ENCODE measurements at places on chromosomes 7 and 10. TPM values are rescaled to one million over a fixed set of nuclear protein-coding genes. Genes with fewer than 3 reads are reported as not detected.

ATAD1 gene
- total RNA-seq, result 31.7 TPM

ZEB1 gene
- 49.7 TPM for total RNA-seq

PRPS1L1 gene
- total RNA-seq, result not detected

GIMAP5 gene
- 144 TPM for total RNA-seq

PNLIPRP1 gene
- total RNA-seq, result not detected

DNA sequence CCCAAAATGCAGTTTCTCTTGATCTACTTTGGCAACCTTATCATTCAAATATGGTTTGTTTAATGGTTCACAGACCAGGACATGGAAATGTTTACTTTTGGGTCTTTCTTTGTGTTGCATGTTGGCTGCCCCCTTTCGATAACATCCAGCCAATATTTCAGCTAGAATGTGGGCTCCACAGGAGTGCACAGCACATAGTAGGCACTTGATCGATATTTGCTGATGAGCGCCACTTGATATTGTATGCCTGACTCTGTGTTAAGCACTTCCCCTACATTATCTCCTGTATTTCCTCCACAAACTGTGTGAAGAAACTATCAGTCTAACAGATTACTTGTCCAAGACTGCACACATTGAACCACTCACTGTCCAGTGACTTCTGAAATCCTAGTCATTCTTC lies 60.2 kb downstream of the SMURF1 start:
- H3K36me3 ChIP-seq, result no peaks in the 10 kb centered on the region
- no peaks in the 10 kb centered on the region for H3K27me3 ChIP-seq
- no peak overlapping the region for H3K27ac ChIP-seq
- no peak overlapping the region for H3K4me3 ChIP-seq
- H3K4me1 ChIP-seq, result peaks cover 32% of the 10 kb centered on the region

DNA sequence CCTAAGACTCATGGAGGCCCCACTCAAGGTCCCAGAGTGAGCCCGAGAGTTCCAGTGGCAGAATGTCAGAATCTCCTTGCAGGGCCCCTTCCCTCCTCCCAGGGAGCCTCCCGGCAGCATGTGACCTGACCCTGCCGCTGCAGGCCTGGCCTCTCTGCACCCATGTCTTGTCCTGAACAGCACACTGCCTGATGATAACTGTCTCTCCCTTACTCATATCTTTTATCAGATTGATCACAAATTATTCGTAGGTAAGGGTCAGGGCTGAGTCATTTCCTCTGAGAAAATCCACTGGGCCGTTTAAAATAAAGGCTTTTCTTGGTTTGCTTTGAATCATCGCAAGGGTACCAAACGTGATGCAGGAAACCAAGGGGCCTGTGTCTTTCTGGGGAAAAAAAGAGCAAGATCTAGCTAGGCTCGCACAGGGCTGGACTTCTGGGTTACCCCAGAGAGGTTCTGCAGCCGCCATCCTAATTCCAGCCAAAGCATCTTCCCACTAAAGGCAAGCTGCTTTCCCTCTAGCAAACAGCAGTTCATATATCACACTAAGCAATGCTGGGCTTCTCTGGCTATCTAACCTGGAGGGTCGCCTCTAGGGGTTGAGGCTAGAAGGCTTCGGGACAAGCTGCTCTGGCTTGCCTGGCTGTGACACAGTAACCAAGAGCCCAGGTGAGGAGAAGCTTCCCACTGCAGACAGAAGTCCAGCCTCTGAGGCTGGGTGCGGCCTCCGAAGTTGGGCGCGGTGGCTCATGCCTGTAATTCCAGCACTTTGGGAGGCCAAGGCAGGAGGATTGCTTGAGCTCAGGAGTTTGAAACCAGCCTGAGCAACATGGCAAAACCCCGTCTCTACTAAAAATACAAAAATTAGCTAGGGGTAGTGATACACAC lies 104.9 kb downstream of the SPDYE5 start:
- no peak overlapping the region for H3K4me3 ChIP-seq
- no peaks in the 10 kb centered on the region for H3K27me3 ChIP-seq

GRCh38 chr10:90674928-90675327 lies 182.9 kb downstream of the HTR7 start:
- H3K27me3 ChIP-seq, result no peaks in the 10 kb centered on the region
- no peak overlapping the region for H3K27ac ChIP-seq
- H3K4me1 ChIP-seq, result no peaks in the 10 kb centered on the region
- H3K4me3 ChIP-seq, result no peak overlapping the region

DNA sequence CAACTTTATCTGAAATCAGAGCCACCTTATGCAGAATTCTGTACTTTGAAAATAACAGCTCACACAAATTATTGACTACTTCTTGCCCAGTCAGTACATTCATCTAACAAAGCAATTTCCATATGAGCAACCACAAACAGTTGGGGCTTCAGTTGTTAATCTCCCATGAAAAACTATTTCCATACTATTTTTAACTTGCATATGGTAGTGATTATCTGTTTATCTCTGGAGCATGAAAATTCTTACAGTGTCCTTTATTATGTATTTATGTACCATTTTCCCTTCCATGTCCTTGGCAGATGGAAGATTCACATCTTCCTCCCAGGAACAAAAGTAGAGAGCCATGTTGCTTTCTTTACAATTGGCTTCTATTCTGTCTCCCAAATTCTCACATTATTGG lies 285.7 kb downstream of the CRPPA start:
- H3K27me3 ChIP-seq, result no peaks in the 10 kb centered on the region
- no peak overlapping the region for H3K27ac ChIP-seq
- H3K4me1 ChIP-seq, result no peaks in the 10 kb centered on the region
- no peak overlapping the region for H3K4me3 ChIP-seq
- no peak for DNase-seq

DNA sequence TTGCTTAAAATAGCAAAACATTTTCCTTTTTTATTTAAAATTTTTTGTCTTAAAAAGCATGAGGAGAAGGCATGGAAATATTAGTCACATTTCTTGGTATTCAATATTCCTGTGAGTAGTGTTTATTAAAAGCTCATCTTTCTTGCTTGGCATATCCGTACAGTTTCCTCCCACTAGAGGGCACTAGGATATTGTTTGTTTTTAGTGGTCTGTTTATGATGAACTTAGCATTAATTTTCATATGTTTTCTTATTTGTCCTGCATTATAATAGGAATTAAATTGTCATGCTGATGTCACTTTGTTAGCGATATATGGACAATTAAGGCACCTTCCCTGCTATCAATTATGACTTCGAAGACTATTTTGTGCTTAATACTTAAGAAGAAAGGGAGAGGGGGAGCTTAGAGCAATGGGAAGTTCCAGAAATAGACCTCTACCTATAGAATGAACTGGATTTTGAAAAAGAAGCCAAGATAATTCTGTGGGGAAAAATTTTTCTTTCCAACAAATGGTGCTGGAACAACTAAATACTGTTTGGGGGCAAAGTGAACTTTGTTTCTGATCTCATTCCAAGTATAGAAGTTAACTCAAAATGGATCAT lies 91.0 kb upstream of the STRIP2 start:
- no peaks in the 10 kb centered on the region for H3K4me1 ChIP-seq
- no peak for DNase-seq
- H3K4me3 ChIP-seq, result no peak overlapping the region

DNA sequence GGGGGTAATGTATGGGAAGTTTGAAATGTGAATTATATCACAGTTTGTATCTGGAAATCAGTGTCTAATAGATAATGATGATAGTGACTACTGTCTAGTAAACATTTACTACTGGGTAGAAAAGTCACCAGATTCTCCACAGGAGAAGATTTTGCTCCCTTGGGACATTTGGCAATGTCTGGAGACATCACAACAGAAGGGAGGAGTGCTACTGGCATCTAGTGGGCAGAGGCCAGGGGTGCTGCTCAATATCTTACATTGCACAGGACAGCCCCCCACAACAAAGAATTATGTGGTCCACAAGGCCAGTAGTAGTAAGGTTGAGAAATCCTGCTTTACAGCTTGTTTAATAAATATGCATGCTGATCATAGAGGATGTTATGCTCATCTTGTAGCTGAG lies 92.3 kb upstream of the PRPS1L1 start:
- no peaks in the 10 kb centered on the region for H3K27me3 ChIP-seq
- DNase-seq, result no peak
- no peak overlapping the region for H3K4me3 ChIP-seq
- H3K36me3 ChIP-seq, result no peaks in the 10 kb centered on the region
- no peak overlapping the region for H3K27ac ChIP-seq

DNA sequence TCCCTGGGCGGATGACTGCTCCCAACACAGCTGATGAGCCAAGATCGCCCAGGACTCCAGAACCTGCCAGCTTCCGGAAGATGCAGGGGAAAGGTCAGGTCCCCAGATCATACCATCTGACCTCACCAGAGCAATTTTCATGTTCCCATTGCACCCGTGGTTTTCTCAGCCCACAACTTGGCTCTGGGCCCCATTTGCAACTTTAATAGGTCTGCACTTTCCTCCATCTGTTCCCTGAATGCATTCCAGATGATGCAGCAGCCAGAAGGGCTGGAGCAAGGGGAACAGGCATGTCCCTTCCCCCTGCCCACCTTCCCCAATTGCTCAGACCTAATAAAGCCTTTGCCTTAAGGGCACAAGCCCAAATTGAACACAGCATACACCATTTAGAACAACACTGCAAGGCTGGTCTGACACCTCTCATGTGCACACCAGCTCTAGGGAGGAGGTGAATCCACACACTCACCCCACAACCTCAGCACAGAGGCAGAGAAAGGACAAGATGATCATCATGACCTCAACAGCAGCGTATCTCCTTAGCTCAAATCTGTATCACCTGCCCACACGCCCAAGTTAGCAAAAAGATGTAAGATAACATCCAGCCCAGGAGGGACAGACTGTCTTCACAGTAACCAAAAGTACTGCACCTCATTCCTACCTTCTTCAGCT lies 87.5 kb downstream of the PLXNA4 start:
- peaks cover 25% of the 10 kb centered on the region for H3K4me1 ChIP-seq
- H3K27ac ChIP-seq, result no peak overlapping the region
- no peak for DNase-seq
- no peak overlapping the region for H3K4me3 ChIP-seq
- H3K36me3 ChIP-seq, result no peaks in the 10 kb centered on the region

DNA sequence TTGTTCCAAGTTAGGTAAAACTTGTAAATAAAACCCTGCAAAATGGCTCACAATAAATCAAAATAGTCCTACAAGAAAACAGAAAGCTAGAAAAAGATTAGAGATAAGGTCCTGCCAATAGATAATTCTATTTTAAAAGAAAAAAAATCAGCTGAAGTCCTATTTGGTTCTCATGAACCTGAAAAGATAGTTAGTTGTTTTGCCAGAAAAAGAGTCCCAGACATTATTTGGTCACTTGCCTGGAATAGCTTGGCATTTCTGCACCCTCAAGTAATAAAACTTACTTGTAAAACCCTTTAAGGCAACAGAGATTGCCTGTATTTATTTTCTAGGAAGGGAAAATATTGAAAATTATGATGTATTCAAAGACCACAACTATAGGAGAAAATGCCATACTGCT lies 47.7 kb downstream of the LRRN3 start:
- peaks cover 13% of the 10 kb centered on the region for H3K4me1 ChIP-seq
- H3K27ac ChIP-seq, result peak overlapping the region; percentile 69
- H3K27me3 ChIP-seq, result no peaks in the 10 kb centered on the region
- H3K36me3 ChIP-seq, result no peaks in the 10 kb centered on the region
- DNase-seq, result no peak
- H3K4me3 ChIP-seq, result no peak overlapping the region

GRCh38 chr7:151148319-151149259 lies 18.9 kb downstream of the GBX1 start:
- peaks cover 38% of the 10 kb centered on the region for H3K27me3 ChIP-seq
- DNase-seq, result no peak
- H3K36me3 ChIP-seq, result peaks cover 10% of the 10 kb centered on the region
- no peak overlapping the region for H3K4me3 ChIP-seq

DNA sequence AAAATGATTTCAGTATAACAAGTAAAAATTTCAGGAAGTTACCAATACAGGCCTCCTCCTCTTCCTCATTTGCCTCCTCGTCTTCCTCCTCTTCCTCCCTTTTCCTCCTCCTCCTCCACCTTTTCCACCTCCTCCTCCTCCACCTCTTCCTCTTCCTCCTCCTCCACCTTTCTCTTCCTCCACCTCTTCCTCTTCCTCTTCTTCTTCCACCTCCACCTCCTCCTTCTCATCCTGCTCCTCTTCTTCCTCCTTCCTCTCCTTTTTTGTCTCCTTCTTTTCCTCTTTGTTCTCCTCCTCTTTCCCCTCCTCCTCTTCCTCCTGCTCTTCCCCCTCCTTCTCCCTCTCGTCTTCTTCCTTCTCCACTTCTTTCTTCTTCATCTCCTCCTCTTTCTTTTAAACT lies 94.4 kb upstream of the SFMBT2 start:
- DNase-seq, result no peak
- peaks cover 16% of the 10 kb centered on the region for H3K4me1 ChIP-seq

DNA sequence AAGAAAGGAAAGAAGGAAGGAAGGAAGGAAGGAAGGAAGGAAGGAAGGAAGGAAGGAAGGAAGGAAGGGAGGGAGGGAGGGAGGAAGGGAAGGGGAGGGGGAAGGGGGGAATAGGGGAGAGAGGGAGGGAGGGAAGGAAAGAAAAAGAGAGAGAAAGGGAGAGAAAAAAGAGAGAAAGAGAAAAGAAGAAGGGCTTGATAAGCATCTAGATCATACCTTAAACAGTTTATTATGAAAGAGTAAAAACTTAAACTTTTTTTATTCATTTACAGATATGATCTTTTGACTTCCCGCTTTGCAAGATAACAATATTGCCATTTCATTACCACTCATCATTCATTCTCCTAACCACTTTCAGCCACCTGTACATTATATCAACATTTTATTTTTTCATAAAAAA lies 53.6 kb upstream of the TMEM106B start:
- no peak overlapping the region for H3K4me3 ChIP-seq
- DNase-seq, result no peak
- H3K27ac ChIP-seq, result no peak overlapping the region
- no peaks in the 10 kb centered on the region for H3K36me3 ChIP-seq
- H3K4me1 ChIP-seq, result no peaks in the 10 kb centered on the region
- H3K27me3 ChIP-seq, result no peaks in the 10 kb centered on the region

- peaks cover 100% of the 10 kb centered on the region for H3K36me3 ChIP-seq
- H3K27ac ChIP-seq, result no peak overlapping the region
- H3K4me1 ChIP-seq, result no peaks in the 10 kb centered on the region
Measured at GRCh38 chr7:862157-862556, 14.2 kb upstream of the GET4 start.

DNA sequence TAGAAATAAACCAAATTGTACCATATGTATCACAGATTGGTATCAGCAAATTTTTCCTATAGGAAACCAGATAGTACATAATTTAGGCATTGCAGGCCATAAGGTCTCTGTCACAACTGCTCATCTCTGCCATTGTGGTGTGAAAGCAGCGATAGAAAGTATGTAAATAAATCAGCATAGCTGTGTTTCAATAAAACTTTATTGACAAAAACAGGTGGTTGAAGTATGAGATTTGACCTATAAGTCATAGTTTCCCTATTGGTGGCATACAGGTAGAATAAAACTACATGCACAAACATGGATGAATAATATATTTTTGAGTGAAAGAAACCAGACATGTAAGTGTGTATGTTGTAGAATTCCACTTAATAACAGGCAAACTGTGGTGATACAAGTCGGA lies 1454.9 kb downstream of the REEP3 start:
- no peak overlapping the region for H3K4me3 ChIP-seq
- DNase-seq, result no peak
- H3K36me3 ChIP-seq, result no peaks in the 10 kb centered on the region
- H3K27me3 ChIP-seq, result no peaks in the 10 kb centered on the region

GRCh38 chr7:12831024-12831423 lies 143.6 kb downstream of the ARL4A start:
- no peaks in the 10 kb centered on the region for H3K4me1 ChIP-seq
- no peaks in the 10 kb centered on the region for H3K27me3 ChIP-seq
- DNase-seq, result no peak

- H3K4me3 ChIP-seq, result no peak overlapping the region
- no peak for DNase-seq
- H3K4me1 ChIP-seq, result no peaks in the 10 kb centered on the region
- H3K27ac ChIP-seq, result no peak overlapping the region
- no peaks in the 10 kb centered on the region for H3K36me3 ChIP-seq
- no peaks in the 10 kb centered on the region for H3K27me3 ChIP-seq
Measured at GRCh38 chr10:95414844-95415485, 124.2 kb upstream of the PDLIM1 start.

All from spleen (tissue), 13 donors.